Right kidney (tissue), 9 donors: ENCODE measurements at places on chromosomes 4 and X.

DNA sequence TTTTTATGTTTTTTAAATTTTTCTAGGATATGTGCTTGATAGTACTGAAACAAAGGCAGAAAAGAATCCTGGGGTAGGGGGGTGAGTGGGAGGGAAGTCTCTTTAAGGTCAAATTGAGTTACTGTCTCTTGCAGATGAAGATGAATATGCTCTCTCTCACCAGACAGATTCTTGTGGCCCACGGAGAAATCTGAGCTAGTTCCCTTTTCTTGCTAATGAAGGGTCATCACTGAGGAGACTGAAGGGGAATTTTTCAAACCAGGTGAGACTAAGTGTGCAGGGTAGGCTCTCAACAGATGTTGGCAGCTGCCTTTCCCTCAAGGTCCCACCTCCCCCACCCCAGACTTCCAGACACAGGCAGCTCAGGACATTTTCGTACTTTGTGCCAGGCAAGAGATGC, 21.5 kb downstream of the FAM9C start:
- no peak for DNase-seq

- DNase-seq, result no peak
These were observed 58.5 kb upstream of the TTC29 start for GRCh38 chr4:147003956-147004809.

GRCh38 chr4:7032596-7032995, 10.6 kb upstream of the TADA2B start:
- DNase-seq, result no peak

GRCh38 chrX:69016293-69016941, 148.8 kb downstream of the PJA1 start:
- no peak for DNase-seq

DNA sequence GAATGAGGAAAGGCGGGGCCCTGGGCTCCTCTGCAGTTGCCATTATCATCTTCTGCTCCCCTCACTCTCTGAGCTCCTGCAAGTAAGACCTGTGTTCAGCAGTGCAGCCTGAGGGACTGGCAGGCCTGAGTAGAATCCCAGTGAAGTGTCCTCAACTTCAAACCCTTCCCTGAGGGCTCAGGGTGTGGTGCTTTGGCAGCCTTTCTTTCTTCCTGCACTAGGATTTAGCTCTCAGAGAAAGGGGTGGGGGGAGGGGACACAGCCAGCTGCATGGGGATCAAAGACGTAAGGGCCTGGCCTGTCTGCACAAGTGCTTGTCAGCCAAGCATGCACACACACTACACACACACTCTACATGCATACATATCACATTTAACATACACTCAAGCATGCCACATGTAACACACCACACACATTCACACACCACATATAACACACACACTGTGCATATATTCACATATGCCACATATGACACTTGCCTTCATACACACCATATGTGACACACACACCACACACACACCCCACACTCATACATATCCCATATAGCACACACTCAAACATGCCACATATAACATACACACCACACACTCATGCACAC, 223.4 kb upstream of the RPL34 start:
- no peak for DNase-seq

DNA sequence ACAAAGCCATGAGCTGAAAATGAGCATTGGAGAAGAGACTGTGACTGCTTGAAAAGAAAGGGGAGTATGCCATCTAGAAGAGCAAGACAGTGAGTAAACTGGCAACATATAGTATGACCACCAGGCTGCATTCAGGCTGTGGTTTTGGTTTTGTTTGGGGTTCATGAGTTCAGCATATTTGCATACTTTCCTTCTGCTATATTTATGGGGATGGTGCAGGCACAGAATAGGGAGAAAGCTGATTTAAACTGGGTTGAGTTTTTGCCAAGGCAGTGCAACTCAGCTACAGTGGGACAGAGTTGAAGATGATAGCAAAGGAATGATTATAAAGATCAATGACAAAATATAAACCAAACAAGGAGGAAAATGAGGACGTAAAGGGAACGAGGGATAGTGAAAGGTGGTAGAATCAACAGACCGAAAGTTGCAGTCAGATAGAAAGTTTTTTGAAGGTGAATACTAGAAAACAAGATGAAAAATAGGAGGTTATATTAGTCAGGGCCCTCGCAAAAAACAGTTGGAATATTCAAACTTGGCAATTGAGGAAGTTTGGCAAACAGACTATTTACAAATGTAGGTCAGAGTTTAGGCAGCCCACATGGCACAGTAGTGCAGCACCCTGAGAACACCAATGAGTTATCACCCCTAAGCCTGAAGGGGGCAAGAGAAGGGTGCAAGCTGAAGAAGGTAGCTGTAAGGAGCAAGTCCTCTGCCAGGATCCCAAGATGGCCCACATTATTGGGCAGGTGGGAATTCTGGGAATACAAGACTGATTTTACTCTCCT, 114.8 kb upstream of the MAP9 start:
- no peak for DNase-seq

DNA sequence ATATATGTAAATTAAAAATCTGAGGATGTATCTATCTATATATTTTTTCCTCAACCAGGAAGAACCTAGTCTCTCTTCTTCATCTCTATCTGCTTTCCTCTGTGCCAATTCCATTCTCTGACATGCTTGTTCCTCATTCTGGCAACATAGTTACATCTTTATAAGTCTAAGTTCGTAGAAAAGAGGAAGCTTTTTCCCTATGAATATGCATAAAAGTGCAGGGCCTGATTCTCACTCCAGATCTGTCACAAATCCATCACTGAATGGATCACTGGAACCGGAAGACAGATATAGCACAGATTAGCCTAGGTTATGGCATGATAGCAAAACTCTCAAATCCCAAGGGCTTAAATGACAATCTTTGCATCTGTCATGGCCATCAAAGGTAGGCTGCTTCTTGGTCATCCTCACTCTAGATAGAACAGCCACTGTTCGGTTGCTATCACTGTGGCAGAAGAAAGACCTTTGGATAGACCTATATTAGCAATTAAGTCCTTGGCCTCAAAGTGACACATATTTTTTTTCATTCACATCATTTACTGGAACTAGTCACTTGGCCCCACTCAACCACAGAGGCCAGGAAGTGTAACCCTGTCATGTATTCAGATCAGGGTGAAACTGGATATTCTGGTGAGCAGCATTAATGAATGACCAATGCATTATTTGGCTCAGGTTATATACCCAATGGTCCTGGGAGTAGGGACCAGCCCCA, 22.2 kb downstream of the DTHD1 start:
- DNase-seq, result no peak

DNA sequence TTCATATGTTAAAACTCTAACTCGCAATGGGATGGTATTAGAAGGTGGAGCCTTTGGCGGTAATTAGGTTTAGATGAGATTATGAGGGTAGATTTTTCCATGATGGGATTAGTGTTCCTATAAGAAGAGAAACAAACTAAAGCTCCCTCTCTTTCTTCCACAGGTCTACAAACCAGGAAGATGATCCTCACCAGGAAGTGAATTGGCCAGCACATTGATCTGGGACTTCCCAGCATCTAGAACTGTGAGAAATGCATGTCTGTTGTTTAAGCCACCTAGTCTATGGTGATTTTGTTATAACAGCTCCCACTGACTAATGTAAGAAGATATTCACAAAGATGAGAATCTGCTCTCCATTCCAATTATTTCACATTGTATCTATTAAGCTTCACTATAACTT, 2266.9 kb downstream of the PCDH7 start:
- DNase-seq, result no peak

DNA sequence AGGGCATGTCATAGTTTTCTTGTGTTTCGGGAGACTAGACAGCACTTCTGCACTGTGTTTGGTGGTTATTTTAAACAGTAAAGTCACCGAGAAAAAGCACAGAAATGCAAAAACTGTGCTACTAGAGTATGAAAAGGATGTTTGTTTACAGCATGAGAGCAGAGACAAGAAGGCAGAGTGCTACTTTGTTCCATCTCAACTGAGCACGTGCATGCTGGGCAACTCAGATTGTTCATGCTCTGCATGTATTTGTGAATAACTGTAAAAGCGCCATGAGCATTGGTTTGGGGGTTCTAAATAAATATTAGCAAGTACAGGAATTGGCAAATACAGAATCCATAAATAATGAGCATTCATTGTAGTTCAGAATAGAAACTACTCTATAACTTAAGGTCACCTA, 7.4 kb downstream of the EVC start:
- no peak for DNase-seq

GRCh38 chr4:175639346-175639745, 172.7 kb downstream of the GPM6A start:
- no peak for DNase-seq

GRCh38 chrX:1076871-1077651, 135.4 kb downstream of the CRLF2 start:
- no peak for DNase-seq

DNA sequence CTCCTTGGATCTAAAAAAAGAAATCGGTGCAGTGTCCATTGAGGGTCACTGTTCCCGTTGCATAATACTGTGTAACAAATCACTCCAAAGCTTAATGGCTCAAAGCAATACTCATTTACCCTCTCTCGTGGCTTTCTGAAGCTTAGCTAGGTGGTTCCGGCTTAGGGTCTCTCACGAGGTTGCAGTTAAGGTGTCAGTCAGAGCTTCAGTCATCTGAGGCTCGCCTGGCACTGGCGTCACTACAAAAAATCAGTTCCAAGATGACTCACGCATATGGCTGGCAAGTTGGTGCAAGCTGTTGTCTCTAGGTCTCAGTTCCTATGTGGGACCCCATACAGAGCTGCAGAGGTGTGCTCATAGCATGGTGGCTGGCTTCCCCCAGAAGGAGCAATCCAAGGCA, 91.0 kb downstream of the BEND2 start:
- no peak for DNase-seq

DNA sequence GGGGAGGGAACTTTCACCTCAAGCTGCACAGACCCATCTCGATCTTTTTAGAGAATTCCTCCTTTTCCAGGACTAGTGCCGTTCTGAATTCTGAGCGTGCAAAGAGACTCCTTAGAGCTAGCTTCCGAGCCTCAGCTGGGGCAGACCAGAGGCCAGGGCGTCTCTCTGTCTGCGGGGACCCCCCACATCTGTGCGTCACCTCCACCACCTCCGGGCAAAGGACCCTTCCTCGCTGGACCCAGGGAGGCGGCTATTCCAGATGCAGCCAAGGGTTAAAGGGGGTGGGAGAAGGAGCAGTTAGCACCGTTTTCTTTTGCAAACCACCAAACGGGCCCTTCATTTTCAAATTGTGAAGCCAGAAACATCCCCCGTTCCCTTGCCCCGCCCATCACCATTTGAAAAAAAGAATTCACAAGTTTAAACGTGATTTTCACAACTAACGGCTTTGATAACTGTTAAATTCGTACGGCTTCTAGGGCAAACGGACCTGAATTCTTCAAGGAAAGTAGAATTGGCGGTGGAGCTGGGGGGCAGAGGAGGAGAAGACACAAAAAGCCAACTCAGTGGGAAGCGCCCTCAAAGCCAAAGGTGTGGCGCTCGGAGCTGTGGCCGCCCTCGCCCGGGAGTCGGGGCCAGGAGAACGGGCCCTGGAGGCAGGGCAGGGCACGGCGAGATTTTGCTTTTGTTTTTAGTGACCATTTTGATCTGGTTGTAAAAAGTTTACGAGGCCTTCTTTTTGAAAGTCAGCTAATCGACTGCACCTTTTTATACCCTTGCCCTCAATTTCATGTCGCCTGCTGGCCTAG, 3.3 kb upstream of the PDGFRA start:
- DNase-seq, result peak; percentile 70

DNA sequence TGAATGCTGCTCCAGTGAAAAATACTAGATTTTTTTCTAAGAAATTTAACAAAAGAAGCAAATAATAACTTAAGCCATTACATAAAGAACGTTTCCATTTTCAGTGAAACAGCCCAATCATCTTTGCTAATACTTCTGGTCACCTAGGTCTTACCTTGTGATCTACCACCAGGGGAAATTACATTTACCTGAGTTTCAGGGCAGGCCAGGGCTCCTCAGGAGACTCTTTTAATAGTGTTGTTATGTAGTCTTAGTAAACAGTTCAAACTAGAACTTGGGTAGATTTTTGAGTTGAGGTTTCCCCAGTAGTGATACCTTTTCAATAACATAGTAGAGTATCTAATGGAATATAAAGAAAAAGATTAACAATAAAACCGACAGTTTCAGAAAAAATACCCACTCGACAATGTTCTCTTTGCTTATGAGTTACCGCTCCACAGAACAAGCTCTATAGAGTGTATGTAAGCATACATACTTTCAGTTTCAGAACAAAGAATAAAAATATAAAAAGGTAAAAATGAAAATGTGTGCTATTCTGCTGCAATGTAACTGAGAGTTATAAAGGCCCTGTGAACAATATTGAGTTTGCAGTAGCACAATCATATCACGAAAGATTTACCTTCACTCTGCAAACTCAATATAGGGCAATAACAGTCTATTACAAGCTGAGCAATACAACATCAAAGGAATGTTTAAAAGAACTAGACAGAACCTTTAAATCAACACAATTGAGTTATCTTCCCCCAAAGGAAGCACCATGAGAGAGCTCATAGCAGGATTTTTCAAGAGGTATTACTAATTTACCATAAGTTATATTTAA, 165.8 kb downstream of the ATOH1 start:
- no peak for DNase-seq

DNA sequence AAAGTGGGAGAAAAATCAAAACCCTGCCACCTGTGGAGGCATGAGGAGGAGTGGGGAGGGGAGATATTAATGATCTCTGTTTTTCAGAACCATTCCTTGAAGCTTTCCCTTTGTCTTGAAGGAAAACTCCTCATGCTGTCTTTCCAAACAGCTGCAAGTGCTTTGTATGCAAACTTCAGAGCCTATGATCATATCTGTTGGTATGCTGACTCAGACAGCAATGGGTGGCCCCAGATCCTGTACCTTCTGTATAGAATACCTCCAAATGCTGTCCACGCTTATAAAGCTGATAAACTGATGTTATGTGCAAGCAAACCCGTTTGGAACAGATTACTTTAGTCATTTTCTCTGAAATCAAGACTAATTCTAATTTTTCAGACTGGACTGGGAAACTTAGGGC, 31.9 kb downstream of the BMP15 start:
- no peak for DNase-seq
